Caki2 (cell line): ENCODE measurements at places on chromosomes 3 and 15.

DNA sequence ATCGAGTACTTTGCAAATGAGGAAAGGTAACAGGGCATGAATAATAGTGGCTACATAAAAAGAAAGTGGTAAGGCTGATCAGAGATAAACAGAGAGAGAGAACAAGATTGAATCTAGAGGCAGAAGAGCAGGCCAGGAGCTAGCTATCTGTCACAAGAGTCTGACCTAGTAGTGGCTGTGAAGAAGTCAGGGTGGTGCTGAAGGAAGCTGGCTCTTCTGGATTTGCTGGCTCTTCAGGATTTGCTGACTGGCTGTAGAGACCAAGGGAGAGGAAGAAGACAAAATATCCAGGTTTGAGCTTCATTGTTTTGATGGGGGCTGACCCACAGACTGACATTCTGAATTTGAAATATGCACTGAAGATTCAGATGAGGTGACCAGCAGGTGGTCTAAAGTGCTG lies 142.3 kb downstream of the SSR3 start:
- DNase-seq = no peak

DNA sequence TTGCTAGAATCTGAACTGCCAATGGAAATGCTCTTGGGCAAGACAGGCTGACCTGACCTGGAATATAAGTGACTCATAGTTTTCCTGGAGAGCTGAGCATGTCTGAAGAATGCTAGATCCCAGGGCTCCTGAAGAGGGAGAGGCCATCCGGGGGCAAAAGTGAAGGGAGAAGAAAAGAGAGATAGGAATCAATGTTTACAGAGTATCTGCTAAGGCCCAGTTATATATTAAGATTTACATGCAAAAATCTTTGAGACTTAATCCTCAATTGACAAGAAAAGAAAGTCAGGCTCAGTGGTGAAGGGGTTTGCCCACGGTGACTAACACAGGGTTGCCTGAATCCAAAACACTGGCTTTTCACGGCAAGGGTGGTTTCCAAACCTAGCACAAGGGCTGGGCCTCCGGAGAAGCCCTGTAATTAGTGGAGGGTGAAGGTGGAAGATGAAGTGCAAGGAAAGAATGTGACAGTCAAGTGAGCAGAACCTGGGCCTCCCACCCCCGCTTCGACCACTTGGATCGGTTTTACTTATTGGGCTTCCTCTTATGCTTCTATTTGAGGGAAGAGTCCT lies 91.7 kb upstream of the FGF12 start:
- DNase-seq = peak; percentile 87

GRCh38 chr15:60473135-60473534 lies 5.8 kb downstream of the ICE2 start:
- DNase-seq = no peak

DNA sequence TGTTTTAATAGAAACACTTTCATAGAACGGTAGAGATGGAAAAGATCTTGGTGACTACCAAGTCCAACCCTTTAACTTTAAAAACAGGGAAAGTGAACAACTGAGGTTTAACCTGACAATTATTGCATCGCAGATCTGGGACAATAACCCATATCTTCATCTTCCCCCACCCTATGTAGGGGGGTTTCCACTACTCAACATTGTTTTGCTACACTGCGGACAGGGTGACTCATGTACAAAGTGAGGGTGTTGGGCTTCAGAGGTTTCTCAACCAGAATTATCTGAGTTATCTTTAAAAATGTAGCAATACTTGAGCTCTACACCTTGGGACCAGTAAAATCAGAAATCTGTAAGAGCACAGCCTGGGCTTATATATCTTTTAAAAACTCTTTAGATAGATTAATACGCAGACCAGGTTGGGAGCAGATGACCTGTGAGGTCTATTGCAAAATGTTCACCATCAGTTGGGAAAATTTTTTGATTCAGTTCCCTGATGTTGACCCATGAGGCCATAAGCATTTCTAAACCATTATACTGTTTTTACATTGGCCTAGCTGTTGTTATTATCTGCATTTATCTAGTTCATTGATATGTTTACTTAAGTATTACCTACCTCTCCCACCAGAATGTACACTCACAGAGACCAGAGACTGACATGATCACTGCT lies 103.6 kb upstream of the ICE2 start:
- DNase-seq = no peak

GRCh38 chr3:37171144-37171543 lies 3.2 kb downstream of the LRRFIP2 start:
- DNase-seq = no peak

GRCh38 chr15:90099868-90100831 lies 2.1 kb downstream of the IDH2 start:
- no peak for DNase-seq

DNA sequence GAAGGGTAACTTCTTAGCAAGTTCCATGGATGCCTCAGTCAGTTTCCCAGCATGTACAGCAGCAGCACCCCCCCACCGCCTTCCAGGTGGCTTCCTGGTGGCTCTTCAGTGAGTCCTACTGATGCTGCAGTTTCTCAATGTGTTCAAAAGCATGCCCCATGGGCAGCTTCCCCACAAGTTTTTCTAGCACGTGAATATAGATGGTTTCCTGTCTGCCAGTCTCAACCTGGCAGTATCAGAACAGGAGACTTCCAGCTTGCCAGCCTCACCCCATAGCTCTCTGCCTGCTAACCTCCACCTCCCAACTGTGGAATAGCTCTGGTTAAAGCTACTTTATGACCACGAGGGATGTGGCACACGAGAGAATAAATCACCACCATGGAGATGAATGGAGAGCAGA lies 188.3 kb upstream of the SLCO3A1 start:
- DNase-seq = no peak

DNA sequence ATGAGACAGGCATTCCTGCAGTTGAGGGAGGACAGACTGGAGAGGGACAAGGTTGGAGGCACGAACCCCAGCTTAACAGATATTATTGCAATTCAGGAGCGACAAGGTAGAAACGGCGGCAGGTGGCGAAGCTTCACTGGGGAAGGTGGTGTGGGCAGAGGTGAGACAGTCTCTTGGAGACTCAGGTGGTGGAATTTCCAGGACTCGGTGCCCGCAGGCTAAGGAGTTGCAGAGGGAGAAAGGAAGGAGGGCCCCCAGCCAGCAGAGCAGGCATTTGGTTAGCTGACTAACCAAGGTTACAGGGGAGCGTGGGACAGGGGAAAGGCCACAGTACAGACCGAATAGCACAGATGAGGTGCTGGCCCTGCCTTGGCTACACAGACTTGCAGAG lies 3.0 kb downstream of the FAM174B start:
- no peak for DNase-seq

GRCh38 chr3:177186306-177186705 lies 11.0 kb downstream of the TBL1XR1 start:
- no peak for DNase-seq

DNA sequence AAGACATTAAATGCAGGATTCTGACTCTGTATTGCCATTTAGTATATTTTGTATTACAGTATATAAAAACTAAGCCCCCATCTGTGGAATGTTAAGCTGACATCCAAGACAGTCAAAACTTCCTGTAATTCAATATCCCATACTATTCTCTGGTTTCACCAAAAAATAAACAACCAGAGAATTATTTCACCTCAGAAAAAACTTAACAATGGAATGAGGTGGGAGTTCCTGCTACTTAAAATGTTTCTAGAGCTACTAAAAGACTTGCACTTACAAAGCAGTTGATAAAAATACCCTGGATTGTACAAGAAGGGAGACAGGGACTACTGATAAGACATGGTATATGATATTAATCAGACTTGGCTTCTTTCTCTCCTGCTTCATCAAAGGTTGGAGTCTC lies 8.3 kb downstream of the ARL13B start:
- DNase-seq = no peak

DNA sequence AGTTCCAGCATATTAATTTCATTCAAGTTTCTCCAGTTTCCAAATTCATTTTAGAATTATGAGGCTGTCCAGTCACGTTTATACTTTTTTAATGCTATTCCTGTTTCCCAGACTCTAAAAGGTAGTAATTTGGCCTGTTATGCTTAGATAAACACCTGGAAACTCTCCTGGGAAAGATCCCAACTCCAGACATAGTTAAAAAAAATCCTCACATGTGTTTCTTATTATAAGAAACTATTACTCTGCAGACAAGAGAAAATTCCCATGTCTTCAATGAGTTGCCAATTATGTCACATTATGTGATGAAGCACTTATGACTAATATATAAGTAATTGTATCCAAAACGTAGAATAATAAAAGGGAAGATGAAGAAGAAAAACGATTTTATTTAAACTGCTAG lies 137.1 kb upstream of the TMC3 start:
- DNase-seq = no peak

- DNase-seq = no peak
Observed at GRCh38 chr3:123696808-123697207, 112.0 kb upstream of the HACD2 start.

GRCh38 chr3:33119891-33120290 lies 6.1 kb downstream of the CRTAP start:
- DNase-seq = no peak

- DNase-seq = no peak
Observed at GRCh38 chr15:82597815-82598214, 49.3 kb downstream of the CPEB1 start.

GRCh38 chr3:127970966-127971592 lies 56.0 kb downstream of the KBTBD12 start:
- DNase-seq = peak; percentile 35

- DNase-seq = peak; percentile 64
Observed at GRCh38 chr3:41960826-41961750, 815 bp downstream of the ULK4 start.

GRCh38 chr15:98774756-98775497 lies 126.6 kb downstream of the IGF1R start:
- DNase-seq = no peak

GRCh38 chr15:69880571-69881301 lies 217.0 kb downstream of the TLE3 start:
- no peak for DNase-seq

DNA sequence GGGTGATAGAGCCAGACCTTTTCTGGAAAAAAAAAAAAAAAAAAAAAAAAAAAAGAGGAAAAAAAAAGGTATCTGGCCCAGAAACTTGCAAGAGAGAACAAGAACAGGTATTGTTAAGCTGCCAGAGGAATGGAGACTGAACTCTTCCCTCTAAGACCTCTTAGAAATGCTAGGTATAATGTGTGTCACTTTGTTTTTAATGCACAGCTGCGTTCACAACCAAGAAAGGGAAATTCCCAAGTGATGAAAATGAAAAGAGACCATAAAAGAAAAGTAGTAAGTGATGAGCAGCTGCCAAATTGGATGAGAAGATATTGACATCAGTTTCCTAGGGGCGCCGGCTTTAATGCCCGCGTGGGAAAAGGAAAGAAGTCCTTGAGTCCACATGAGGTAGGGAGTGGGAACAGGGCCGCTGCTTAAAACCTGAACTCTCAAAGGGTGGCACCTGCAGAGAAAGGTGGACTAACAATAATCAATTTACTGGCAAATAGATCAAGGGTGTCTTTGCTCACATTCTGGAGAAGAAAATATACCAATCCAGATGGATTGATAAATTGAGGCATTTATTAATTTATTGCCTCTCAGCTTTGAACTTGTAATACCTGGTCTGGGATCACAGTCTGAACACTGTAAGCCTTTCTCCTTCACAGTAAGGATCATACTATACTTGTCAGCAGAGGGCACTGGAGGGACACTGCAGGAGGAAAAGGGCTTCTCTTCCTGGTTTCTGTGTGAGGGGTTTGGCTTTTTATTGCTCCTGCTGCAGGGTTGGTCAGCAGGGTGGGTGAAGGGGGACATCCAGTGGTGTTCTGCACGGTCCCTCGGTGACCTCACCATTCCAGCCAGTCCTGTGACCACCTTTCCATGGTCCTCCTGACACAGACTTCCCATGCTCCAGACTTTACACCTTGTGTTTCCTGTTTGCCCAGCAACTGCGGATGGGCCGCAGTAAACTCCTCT lies 131.6 kb downstream of the AQP9 start:
- DNase-seq = peak; percentile 73

DNA sequence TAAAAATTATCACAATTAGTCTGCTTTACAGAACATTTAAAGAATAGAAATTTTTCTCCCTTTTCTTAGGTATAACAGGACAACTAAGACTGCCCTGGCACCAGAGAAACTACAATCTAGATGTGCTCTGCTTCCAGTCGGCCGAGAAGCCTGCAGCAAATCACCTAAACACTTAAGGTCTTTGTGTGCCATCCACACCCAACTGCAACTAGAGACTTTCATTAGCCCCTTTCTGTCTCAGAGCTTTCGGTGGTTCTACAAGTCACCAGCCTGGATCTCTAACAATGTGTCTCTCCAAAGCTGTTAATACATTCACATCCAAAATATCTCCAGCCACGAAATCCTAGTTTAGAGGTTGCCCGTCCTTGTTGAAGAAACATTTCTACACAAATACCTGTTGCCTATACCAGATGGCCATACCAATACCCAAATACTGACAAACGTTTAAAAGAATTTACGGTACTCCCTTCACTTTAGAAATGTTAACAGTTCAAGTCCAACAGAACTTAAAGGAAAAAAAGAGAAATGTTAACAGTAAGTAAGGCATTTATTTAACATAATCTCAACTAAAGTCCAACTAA lies 6.7 kb downstream of the PRC1 start:
- DNase-seq = no peak

GRCh38 chr15:58793862-58794261 lies 22.8 kb downstream of the MINDY2 start:
- peak; percentile 59 for DNase-seq

DNA sequence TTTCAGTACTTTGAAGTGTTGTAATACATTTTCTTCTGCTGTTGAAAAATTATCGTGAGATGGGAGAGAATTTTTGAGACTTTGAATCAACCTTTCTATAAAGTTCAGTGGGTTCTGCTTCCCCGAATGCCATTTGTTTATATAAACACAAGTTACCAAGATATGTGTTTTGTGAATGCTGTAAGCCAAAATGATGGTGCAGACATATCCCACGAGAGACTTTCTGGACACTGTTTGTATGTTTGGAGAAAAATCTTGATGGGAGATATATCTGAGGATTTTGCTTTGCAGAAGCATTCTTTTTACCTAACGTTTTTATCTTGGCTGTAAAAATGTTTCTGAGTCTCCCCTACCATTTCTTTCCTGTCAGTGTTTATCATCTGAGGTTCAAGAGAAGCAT lies 526.6 kb upstream of the ZNF717 start:
- no peak for DNase-seq

DNA sequence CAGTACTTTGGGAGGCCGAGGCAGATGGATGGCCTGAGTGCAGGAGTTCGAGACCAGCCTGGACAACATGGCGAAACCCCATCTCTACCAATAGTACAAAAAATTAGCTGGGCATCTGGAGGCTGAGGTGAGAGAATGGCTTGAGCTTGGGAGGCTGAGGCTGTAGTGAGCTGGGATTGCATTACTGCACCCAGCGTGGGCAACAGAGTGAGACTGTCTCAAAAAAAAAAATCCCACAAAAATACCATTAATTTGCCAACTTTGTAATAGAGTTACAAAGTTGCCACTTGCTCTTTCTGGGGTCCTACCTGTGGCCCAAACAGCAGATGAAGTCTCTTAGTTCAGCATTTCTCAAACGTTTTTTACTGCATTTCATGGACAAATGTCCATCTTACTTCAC lies 6.0 kb upstream of the TFRC start:
- DNase-seq = no peak

GRCh38 chr15:45203182-45203581 lies 15.4 kb upstream of the SHF start:
- no peak for DNase-seq
